ENCODE measurements at places on chromosomes 12 and 14.

DNA sequence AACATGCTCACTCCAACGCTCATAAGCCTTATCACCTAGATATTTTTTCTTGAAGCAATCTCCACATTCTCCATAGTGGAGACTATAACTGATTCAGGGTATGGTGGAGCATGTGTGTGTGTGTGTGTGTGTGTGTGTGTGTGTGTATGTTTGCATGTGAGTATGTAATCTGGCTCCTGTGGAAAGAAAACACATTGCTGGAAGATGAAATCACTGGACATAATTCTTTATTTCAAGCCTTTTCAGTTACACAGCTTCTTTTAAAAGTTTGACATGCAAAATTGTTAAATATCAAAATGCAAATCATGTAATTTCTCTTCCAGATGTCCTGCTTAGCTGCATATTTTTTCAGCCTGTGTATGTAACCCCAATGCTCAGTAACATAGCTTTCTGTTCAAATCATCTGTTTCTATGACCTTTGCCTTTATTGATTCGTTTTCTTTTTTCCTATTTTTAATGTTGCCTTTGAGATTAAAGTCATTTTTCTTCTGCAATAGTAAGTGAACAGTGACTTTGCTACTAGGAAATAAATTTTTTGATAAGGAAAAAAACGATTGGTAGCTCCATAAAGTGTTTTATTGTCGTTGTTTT is 80.5 kb upstream of the BTG1 start:
- no peak for DNase-seq

GRCh38 chr12:2857021-2857431 is at the start of gene TEX52:
TEX52 (minus strand) TSS chr12:2857039; CDS start chr12:2857026, 13 bp downstream.
- DNase-seq, result no peak

- DNase-seq, result peak; percentile 94
These were observed 45.2 kb downstream of the NOC4L start for GRCh38 chr12:132189378-132190011.

DNA sequence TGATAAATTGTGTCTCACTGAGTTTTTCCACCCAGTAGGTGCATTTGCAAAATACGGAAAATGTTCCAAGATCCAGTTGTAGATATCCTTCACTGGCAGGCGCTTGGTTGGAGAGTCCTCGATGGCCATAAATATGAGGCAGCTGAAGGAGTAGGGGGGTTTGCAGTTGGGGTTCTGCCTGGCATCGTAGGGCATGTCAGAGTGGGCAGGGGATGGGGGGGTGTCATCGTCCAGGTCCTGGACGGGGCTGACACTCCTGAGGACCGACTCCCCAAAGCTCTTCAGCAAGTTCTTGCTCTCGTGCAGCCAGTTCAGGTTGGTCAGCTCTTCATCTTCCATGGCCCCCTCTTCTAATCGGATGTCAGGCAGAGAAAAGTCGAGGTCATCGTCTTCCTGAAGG is 5.1 kb downstream of the FOXN3 start:
- DNase-seq, result no peak

- DNase-seq, result no peak
These were observed 234.5 kb upstream of the KITLG start for GRCh38 chr12:88814779-88815178.

GRCh38 chr14:81686512-81686911 is 152.9 kb upstream of the SEL1L start:
- DNase-seq, result no peak

DNA sequence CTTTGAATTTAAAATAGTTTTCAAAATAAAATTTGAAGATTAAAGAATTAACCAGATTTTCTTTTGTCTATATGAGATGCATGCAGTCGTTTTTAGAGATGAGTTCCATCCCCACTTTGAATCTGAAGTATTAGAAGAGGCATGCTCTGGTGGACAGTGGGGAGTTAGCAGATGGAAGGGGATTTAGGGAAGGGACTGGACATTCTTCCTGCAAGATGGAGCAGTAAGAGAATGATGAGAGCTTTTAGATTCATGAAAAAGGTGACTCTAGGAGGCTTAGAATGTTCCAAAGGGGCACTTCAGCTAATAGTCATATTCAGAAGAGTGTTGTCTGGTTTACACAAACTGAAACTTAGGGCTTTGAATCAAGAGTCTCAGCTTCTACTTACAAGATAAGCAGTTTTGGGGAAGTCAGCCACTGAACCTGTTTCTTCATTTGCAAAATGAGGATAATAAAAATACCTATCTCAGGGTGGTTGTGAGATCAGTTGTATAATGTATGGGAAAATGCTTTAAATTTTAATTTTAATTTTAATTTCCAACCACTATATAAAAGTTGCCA is 3.7 kb downstream of the ZBTB1 start:
- no peak for DNase-seq

- no peak for DNase-seq
These were observed 95.6 kb downstream of the DAAM1 start for GRCh38 chr14:59284059-59284458.

GRCh38 chr14:101056446-101056845 is 152.9 kb upstream of the RTL1 start:
- no peak for DNase-seq

GRCh38 chr14:32934073-32934880 is 4.4 kb upstream of the NPAS3 start:
- DNase-seq, result no peak

GRCh38 chr14:26170885-26171284 is 426.9 kb downstream of the NOVA1 start:
- no peak for DNase-seq

- DNase-seq, result no peak
These were observed 116.5 kb downstream of the TMTC2 start for GRCh38 chr12:82803201-82803600.

DNA sequence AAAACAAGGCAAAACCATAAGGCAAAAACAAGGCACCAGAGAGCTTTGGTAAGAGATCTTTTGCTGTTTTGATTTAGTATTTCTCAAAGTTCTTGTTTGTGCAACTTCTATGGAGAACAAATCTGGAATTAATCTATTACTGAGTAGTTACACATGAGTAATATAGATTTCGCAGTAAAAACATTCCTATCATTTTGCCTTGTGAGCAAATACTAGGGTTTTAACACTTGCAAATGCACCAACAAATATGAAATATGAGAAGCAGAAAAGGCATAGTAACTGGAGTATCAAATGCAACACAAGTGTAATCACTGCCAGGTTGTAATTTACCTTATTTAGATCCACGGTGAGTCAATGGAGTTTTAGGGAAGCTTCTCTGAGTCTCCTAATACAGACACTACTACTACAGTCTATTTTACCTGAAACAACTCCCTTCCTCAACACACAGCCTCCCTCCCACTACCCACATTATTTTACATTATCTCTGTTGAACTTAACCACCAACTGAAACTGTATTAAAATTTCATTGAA is 324.1 kb downstream of the FLRT2 start:
- no peak for DNase-seq

DNA sequence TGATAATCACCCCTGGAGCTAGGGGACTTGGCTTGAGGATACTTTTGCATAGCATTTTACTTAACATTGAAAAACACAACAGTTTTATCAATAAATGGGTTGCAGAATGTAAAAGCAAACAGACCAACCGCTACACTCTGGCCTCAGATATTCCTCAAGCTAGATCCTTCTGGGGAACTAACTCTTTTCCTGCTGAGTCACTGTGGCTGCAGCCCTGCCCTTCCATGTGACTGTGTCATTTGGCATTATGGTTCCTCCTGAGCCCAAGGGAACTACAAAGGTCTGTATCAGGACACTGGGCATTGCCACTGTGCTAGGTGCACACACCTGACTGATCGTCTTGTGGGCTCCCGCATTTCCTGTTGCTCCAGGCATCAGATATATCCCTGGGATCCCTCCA is 56.6 kb downstream of the TTC9 start:
- no peak for DNase-seq

DNA sequence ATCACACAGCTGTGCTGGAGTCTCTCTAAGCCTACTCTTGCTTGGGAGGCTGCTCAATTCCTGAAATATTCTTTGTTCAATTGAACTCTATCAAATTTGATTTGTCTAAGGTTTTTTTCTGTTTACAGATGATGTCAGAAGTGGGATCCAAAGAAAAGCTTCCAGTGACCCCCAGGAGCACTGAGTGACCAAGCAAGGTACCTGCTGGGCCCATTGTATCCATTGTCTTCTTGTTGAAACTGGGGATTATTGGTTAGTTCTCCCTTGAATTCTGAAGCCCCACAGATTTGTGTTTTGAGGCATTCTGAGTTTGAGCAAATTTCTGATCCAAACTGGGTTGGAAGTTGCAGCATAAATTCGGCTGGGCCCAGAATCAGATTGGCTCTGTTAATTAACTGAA is 64.6 kb downstream of the MYF5 start:
- DNase-seq, result no peak

- DNase-seq, result no peak
These were observed 324.5 kb downstream of the NELL2 start for GRCh38 chr12:44551631-44552030.

GRCh38 chr12:81095501-81096232 is 17.8 kb downstream of the ACSS3 start:
- no peak for DNase-seq

DNA sequence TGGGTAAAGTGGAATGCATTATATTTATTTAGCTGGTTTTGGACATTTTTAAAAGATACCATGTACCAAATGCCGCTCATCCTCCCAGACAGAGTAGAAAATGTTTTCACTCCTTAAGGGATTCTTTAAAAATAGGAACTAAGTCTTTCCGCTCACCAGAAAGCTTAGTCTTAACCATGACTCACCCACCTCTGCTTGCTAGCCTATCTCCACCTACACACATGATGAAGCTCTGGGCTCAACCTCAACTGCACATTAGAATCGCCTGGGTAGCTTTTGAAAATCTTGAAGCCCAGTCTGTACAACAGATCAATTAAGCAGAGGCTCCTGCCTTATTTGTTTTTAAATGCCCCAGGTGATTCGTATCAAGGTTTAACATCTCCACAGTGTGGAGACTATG is 260.5 kb downstream of the NEDD1 start:
- no peak for DNase-seq

DNA sequence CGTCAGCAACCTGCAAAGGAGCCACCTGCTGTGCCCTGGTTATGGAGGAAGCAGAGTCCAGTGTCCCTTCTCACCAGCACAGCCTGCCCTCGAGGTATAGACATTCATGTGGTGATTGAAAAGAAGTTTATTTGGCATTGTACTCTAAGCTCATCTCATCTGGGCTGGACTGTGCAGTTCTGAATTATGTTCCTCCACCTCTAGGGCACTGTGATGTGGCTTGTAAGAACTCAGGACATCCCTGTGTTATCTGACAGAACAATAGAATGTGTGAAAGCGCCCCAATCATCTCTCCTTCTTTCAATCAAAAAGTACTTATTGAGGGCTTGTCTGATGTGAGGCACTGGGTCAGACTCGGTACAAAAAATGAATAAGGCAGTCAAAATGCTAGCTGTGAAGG is 140.1 kb downstream of the DHRS2 start:
- no peak for DNase-seq

Measured in activated T-cell treated with anti-CD3 and anti-CD28 coated beads, Interleukin-2, amount 50 U/mL, for 1 hour (primary cell).